PC-3 (cell line): ENCODE measurements at places on chromosomes 1 and 21. TPM values are rescaled to one million over a fixed set of nuclear protein-coding genes. Genes with fewer than 3 reads are reported as not detected.

Gene RUNX1
- total RNA-seq = 55.2 and 77.8 TPM in 2 replicates

Gene SELE
- 0.17 TPM in 1 of 2 replicates, not detected in the other for total RNA-seq

DNA sequence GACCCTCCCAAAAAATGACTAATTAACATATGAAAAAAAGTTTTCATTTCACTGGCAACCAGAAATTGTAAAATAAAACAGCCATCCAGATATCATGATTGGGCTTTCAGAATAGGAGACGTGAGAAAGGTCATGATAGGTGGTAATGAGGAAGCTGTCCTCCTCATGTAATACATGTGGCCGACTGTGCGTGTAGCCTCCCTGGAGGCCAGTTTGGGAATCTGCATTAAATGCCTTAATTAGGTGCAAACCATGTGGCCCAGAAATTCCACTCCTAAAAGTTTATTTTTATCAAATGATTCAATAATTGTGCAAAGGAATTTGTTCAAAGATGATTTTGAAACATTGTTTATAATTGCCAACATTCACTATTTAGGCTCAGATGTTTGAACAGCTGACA is 127.6 kb upstream of the C1orf105 start:
- H3K36me3 ChIP-seq = no peaks in the 10 kb centered on the region
- no peak overlapping the region for H3K27ac ChIP-seq
- no peak overlapping the region for H3K4me3 ChIP-seq
- H3K4me1 ChIP-seq = no peaks in the 10 kb centered on the region
- DNase-seq = no peak

DNA sequence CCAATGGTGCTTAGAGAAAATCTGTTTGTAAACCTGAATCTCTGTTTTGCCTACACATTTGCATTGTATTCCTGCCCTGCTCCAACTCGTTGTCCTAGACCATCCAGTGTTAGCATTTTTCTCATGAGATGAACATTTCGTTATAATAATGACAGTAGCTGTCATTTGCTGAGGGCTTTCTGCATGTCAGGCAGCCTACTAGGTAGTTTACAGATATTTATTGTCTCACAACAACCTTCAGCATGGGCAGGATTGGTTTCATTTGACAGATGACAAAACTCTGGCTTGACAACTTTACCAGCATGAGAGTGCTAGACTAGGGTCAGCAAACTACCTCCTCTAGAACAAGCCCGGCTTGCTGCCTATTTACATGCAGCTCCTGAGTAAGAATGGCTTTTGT is 10.1 kb downstream of the ST6GALNAC3 start:
- no peak overlapping the region for H3K27ac ChIP-seq
- no peaks in the 10 kb centered on the region for H3K36me3 ChIP-seq
- no peaks in the 10 kb centered on the region for H3K4me1 ChIP-seq
- DNase-seq = no peak
- H3K27me3 ChIP-seq = peaks cover 36% of the 10 kb centered on the region

DNA sequence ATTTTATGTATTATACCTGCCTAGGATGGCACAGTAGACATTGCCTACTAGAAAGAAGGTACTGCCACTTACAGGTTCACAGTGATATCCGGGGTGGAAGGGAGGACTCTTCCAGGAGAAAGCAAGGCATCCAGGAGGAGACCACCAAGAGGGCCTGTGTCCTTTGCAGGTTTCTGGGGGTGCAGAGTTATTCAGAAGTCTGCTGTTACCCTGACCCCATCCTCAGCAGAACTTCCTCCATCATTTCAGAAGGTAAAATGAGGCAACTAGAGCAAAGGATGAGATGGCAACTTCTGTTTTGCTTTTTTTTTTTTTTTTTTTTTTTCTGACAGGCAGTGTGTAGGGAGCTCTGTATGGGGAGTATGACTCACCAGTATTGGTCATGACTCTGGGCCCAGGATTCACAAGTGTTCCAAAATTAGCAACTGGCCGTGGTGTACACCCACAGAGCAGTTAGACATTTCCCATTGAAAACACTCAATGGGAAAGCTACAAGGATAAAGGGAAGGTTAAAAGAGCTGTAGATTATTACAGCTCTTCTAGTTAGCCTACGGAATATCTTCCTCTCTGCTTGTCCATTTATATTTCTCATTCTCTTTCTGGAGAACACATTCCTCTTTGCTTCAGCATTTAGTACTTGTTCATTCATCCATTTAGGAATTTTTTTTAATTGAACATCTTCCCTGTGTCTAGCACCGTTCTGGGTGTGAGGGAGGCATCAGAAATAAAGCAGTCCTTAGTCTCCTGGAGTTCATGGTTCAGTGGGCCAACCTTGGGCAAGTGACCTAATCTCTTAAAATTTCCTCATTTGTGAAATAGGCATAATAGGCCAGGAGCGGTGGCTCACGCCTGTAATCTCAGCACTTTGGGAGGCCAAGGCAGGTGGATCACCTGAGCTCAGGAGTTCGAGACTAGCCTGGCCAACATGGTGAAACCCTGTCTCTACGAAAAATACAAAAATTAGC is 50.5 kb upstream of the PPP2R5A start:
- H3K4me3 ChIP-seq = no peak overlapping the region
- H3K4me1 ChIP-seq = peaks cover 16% of the 10 kb centered on the region
- H3K27me3 ChIP-seq = no peaks in the 10 kb centered on the region
- peak; percentile 91 for DNase-seq
- H3K27ac ChIP-seq = peak overlapping the region; percentile 24

- H3K27ac ChIP-seq = no peak overlapping the region
- DNase-seq = no peak
Measured at GRCh38 chr1:158274797-158275196, 14.9 kb upstream of the CD1C start.

- no peaks in the 10 kb centered on the region for H3K36me3 ChIP-seq
- H3K4me1 ChIP-seq = peaks cover 20% of the 10 kb centered on the region
- no peak for DNase-seq
- H3K27ac ChIP-seq = no peak overlapping the region
Measured at GRCh38 chr21:45248893-45249381, 38.8 kb downstream of the POFUT2 start.
